ENCODE measurements at places on chromosomes 3 and 15.

- no peak for DNase-seq
These were observed 26.0 kb upstream of the KCNAB1 start for GRCh38 chr3:156094391-156094790.

GRCh38 chr3:98962189-98962930, 60.9 kb upstream of the DCBLD2 start:
- DNase-seq, result no peak

DNA sequence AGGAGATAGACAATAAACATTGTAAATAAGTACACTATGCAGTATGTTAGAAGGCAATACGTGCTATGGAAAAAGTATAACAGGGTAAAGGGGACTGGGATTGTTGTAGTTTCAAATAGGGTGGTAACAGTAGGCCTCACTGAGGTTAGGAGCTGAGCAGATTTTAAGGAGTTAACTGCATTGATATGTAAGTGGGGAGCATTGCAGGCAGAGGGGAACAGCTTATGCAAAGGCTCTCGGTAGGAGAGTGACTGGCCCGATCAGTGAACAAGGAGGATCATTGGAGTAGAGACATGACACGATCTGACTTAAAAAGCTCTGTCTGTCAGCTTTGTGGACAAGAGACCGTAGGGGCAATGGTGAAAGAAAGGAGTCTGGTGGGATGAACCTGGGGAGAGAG, 46.8 kb downstream of the PCCB start:
- DNase-seq, result no peak

DNA sequence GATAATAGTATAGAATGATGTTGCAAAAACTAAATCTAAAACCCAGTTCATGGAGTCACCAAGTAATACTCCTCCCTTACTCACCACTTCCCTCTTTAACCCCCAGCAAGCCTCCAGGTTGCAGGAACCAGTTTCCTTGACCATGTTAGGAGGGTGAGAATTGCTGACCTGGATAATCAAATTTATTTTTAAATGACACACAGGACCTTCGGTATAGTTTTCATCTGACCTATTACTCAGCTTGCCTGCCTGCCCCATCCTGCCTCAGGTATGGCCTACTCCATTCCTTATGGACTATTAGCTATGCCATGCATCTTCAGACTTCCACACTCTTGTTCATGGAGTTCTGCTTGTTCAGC, 883 bp downstream of the RTP4 start:
- no peak for DNase-seq

GRCh38 chr3:95134693-95135413, 1072.0 kb downstream of the NSUN3 start:
- DNase-seq, result no peak

DNA sequence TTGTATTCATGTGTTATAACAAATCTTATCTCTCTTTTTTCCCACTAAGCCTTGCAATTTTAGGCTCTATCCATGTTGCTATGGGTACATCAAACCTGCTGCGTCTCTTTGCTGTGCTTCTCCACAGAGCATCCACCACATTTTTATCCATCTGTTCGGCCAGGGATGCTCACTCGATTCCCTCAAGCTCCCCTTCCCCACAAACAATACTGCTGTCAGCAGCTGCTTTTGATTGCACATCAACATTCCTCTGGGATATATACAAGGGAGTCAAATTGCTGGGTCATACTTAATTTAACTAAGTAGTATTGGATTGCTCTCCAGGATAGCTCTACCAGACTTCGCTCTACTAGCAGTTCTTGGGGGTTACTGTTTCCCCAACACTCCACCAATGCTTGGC, 36.8 kb downstream of the TMEM108 start:
- no peak for DNase-seq

DNA sequence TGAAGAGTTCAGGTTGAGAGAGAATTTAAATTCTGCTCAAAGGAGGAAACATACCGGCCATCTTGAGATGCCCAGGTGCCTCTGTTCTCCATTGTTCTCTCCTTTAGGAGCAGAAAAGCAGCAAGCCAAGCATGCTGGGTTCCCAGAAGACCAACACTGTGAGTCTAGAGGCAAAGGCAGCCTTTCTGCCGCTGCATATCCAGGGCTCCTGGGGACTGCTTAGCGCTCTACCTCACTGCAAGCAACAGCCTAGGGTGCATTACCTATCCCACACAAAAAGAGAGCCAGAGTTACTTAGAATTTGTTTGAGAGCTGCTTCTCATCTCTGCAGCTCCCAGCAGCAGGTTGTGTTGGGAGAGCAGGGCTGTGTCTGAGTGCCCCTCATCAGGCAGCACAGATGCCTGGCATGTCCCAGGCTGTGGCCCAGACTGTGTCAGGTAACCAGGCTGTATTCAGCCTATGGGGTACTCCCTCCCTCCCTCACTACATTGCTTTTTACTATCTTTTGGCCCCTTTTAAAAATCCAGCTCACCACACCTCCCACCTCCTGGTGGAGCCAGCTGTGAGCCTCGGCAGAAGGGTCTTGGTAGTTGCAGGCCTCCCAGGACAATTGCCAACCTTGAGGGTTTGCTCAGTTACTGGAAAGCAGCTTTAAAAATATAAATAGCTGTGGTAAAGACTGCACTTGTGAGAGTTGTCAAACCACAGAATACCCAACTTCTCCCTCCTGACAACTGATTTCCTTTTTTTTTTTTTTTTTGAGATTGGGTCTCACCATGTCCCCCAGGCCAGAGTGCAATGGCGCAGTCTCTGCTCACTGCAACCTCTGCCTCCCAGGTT, 30.2 kb downstream of the BCL2L10 start:
- no peak for DNase-seq

Data from activated T-cell treated with anti-CD3 and anti-CD28 coated beads, Interleukin-2, amount 50 U/mL, for 4 hours (primary cell).